ENCODE measurements at places on chromosomes 16 and 17.

GRCh38 chr17:67578142-67578457 lies 139.6 kb upstream of the NOL11 start:
- no peak for DNase-seq

GRCh38 chr17:71938340-71939010 lies 182.3 kb upstream of the SOX9 start:
- DNase-seq = no peak

DNA sequence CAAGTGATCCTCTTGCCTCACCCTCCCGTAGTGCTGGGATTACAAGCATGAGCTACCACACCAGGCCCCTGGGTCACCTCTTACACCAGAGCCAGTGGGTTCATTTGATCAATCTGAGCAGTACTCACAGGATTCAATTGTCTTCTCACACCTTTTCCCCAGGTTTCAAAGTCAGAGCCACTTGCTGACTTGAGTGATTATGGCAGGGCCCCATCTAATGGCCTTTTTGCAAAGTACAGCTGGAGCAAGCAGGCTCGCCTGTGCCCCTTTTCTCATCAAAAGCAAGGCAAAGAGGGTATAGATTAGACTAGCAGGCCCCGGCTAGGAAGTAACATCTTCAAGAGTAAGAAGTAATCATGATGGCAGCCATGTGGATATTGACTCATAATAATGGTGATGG lies 114.8 kb upstream of the NOL11 start:
- DNase-seq = no peak

DNA sequence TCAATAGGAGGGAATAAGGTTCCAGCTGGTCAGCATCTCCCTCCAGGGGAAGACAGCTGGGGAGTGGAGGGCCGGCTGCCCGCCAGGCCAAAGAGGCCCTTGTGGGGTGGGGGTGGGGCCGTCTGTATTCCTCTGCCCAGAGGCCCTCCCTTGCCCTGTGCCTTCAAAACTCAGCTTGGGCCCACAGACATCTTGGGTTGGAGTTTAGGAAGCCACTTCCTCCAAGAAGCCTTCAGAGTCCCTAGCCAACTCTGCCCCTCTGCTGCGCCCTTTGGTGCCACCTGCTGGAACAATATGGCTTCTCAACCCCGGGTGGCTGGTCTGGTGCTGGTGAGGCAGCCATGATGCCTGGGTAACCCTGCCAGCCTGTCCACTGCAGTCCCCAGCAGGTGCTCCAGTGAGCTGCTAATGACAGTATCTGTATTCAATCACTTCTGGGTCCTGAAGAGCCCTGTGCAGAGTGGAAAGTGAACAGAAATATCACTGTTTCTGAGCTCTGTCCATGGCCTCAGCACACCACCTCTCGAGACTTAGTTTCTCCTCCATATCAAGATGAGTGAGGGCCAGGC lies 16.7 kb downstream of the HSD11B2 start:
- DNase-seq = peak; percentile 60

- peak; percentile 43 for DNase-seq
Measured at GRCh38 chr17:82548681-82549303, 29.3 kb downstream of the FOXK2 start.

DNA sequence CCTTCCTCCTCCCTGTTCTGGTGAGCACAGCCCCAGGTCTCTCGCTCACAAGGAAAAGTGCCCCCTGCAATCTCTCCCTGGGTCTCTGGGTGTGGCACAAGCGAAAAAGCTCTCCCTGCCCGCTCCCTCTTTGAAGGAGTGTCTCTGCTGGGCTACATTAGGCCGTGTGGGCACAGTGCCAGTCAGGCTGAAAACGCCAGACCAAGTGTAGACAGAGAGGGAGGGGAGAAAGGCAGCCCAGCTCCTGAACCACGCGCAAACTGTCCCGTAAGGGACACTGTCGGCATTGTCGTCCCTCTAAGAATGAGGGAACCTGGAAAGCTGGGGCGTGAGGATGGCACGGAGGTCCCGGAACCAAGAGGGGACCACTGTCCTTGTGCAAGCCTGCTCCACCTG lies 3.9 kb downstream of the SMIM5 start:
- DNase-seq = peak; percentile 76

GRCh38 chr17:32492648-32493289 lies 6.0 kb downstream of the CDK5R1 start:
- no peak for DNase-seq

GRCh38 chr17:82937411-82938371 lies 97.9 kb upstream of the ZNF750 start:
- peak; percentile 13 for DNase-seq

DNA sequence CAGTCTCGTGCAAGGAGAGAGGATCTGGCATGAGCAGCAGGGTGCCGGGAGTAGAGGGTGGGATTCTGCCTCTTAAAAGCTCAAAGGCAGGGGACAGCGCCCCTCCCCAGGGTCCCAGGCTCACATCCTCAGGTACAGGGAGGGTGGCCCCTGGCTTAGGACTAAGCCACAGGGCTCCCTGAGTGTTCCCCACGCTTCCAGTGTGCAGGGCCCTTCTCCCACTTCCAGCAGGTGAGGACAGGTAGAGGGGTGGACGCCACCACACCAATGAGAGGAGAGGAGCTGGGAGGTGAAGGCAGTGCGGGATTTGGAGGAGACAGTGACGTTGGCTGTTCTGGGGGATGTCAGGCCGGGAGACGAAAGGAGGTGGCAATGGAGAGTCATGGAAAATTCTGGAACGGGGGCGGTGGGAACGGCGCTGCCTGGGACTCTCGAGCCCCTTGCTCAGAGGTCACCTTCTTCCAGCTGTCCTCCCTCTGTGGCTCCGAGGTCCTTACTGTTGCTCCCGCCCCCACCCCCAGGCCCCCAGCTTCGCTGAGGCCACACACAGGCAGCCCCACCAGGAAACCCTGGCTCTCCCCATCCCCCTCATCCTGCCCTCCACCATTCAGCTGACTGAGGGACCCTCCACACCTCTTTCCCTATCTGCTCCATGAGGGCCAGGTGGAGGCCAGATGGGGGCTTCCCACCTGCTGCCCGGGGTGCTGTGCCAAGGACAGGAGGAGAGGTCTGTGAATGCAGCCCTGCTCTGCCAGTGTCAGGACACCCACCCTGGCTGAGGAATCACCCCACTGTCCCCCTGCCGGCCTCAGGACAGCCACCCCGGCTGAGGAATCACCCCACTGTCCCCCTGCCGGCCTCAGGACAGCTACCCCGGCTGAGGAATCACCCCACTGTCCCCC lies 57.7 kb upstream of the ACSF3 start:
- peak; percentile 3 for DNase-seq

DNA sequence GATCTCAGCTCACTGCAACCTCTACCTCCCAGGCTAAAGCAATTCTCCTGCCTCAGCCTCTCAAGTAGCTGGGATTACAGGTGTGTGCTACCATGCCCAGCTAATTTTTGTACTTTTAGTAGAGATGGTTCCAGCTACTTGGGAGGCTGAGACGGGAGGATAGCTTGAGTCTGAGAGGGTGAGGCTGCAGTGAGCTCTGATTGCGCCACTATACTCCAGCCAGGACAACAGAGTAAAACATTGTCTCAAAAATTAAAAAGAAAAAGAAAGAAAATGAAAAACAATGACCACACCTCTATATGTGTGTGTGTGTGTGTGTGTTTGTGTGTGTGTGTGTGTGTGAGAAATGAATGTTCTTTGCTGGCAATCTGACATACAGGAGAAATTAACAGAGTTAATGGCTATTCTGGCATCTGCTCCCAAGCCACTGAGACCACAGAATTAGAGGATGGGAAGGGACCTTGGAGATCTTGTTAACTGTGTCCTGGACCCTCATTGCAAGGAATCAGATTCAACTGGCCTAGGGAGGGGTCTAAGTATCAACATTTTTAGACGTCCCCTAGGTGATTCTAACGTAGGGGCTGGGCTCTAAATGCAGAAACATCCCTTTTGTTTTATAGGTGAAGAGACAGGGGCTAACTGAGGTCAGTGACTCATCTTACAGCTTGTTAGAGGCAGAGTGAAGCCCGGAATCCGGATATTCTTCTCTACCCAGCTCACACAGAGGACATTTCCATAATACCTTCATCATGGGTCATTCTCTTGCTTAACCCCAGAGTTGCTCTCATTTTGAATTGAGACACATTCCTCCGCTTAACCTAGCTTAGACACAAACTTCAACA lies 16.4 kb upstream of the MARCHF10 start:
- DNase-seq = no peak

GRCh38 chr16:20675488-20676267 lies 21.8 kb downstream of the ACSM1 start:
- DNase-seq = no peak

- DNase-seq = no peak
Measured at GRCh38 chr16:18836702-18837101, 35.4 kb upstream of the ARL6IP1 start.

GRCh38 chr17:9645851-9646545 lies 681 bp downstream of the USP43 start:
- peak; percentile 24 for DNase-seq

DNA sequence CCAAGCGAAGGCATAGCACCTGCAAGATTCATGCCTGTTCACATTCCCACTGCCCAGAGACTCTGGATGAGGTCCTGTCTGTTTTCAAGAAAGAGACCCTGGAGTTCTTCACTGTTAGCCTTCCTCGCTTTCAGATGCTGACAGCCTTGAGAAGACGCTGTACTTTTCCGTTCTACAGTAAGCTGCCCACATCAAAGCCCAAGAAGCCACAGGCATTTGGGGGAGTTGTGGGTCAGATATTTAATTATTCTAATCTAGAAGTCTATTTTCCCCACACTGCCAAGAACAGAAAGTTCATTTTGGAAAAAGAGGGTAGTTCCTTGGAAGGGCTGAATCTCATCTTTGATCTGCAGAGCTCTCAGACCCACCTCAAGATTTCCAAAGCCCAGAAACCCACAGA lies 127.9 kb downstream of the AXIN2 start:
- no peak for DNase-seq

DNA sequence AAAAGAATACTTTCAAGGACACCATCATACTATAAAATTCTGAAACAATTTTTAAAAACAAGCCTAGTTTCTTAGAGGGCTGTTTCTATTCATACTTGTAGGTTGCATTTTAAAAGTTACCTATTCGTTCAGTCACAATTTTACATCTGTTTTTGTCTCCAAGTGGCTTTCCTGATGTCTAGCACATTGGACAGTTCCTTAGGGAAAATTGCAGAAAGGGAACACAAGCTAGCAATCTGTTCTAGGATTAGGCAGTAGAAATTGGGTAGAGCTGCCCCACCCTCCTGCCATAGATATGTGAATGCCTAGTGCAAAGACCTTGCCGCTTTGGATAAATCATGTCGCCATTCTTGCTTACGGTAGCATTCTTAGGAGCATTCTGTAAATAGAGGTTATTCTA lies 358.9 kb downstream of the RBFOX1 start:
- no peak for DNase-seq

DNA sequence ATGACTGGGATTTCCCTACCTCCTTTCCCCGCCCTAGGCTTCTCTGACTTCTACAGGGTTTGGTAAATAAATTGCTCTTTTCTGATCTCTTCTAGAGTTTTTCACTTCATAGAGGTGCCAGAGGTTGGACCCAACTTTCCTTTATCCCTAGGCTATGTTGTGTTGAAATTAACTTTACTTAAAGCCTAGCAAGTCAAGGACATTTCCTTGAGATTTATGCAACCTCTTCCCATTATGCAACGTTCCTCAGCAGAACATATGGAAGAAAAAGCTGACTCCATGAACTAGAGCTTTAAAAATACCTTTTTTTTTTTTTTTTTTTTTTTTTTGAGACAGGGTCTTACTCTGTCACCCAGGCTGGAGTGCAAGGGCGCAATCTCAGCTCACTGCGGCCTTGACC lies 15.5 kb downstream of the MPO start:
- no peak for DNase-seq

DNA sequence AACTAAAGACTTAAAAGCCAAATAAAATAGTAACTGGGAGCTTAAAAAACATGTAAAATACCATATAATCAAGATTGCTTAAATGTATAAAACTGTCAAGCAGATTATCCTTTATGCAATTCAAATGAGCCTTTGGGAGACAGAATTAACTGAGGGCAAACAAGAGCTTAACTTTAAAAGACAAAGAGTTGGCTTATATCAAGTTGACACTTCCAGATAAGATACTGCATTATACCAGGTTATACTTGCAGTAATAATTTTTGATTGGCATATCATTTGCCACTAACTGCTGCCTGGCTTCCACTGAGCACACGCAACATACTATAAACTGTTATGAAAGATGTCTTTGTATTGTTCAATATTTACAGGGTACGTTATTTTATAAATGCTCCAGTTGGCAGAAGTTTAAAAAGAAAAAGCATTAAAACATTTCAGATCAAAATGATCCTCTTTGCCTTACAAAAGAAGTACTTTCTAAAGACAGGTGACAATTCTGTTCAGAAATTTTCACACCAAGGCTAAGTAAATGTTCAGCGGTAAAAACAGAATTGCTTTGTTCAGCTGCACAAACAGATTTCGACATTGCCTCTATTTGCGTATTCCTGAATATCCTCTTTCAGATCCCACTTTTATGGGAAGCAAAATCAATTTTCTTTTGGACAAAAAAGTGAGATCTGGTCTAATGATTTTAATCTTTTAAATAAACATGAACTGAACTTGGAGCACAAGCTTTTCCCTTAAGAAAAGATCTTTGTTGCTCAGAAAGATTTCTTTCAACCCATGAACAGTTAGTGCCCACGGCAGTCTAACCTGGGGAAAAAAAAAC lies 50.7 kb downstream of the TOX3 start:
- no peak for DNase-seq

GRCh38 chr17:62062302-62062701 lies 2.8 kb downstream of the MED13 start:
- DNase-seq = no peak

DNA sequence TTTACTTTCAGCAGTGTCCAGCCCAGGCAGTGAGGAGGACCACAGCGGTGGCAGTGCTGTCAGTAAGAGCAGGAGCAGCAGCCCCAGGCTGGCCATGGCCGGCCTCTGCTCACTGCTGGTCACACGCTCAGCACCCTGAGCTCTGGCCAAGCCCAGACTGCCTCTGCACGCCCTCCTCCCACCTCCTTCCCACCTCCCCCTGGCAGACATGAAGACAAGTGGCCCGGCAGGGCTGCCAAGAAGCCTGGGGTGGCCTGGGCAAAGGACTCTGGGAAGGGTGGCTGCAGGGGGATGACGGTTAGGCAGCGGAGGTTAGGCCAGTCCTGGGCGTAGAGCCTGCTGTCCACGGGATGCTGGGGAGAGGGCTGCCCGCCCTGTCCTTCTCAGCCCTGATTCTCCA lies at the start of gene C16orf89:
Gene C16orf89, minus strand, starts transcription at position 144 of the 400 bp plus-strand sequence. Its CDS starts 48 bp downstream, at position 96.
- DNase-seq = no peak
